ENCODE measurements at places on chromosomes 7 and 10.

GRCh38 chr7:36802459-36803135 lies 78.3 kb upstream of the AOAH start:
- no peak for DNase-seq

DNA sequence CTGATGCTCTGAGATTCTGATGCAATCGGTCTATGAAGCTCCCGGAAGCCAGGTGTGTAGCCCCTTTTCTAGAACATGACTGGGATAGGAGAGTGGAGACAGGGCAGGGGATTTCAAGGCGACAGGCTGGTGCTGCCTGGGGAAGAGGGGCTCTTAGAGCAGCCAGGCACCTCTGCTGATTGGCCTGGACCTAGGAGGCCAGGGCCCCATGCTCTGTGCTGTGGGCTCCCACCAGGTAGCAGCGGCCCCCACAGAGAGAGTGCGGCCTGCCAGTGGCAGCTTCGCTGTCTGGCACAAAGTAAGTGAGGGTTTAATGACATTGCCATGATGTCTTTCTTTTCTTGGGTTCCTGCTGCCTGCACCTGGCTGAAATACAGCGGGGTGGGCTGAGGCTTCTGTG lies 99.4 kb upstream of the PODXL start:
- no peak for DNase-seq

DNA sequence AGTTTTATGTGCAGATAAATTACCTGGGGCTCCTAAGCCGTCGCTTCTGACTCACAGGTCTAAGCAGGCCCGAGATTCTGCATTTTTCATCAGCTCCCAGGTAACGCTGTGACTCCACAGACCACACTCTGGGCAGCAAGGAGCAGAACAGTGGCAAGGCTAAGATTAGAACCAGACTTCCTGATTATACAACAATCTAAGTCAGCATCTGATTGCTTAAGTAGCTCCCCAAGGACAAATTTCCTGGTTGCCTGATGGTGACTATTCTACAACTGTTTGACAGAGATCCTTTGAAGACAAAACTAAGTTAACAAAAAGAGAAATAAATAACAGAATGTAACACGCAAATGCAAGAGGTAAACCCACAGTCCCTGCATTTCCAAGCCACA lies 69.0 kb downstream of the CREB3L2 start:
- no peak for DNase-seq

DNA sequence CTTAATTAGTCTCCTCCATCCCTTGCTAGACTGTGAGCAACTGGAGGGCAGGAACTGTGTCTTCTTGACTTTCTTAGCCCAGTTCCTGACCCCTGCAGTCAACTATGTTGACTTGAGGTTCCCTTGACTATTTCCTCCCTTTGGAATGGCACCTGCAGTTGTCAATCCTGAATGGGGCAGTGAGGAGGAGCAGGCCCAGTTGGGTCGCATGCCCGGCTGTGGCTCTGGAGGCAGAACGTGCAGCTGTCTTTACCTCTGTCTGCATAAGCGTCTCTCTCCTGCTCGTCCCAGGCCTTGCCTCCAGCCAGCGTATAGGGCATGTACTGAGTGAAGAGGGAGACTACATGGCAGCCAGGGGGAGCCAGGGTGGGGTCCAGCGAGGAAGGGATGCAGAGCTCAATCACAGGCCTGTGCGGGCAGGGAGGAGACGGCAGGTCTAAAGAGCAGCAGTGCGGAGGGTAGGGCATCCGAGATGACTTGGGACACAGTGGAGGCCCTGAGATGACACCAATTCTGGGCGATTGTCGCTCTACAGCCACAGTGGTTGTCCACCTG lies 26.8 kb downstream of the PYROXD2 start:
- no peak for DNase-seq

DNA sequence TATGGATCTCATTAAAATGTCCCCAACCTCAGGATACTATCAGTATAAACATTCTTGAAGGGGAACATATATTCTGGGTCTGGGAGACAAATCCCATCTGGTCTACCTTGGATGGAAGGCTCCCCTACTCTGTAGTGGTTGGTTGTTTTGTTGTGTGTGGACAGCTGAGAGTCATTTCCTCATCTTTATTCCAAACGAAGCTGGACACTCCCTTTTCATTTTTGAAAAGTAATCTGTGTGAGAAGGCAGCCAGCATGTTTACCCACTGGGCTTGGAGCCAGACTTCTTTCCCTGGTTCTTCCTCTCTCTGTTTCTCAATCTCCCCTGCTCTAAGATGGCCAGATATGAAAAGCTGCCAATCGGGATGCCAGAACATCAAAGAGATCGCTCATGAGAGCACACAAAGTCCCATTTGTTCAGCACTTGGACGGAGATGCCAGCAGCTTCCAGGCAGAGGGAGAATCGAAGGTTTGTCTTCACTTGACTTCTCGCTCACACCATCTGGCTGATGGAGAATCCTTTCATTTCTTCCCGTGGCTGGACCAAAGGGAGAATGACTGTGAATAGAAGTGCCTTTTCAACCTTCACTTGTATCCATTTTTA lies 108.1 kb upstream of the AGR3 start:
- DNase-seq: no peak

DNA sequence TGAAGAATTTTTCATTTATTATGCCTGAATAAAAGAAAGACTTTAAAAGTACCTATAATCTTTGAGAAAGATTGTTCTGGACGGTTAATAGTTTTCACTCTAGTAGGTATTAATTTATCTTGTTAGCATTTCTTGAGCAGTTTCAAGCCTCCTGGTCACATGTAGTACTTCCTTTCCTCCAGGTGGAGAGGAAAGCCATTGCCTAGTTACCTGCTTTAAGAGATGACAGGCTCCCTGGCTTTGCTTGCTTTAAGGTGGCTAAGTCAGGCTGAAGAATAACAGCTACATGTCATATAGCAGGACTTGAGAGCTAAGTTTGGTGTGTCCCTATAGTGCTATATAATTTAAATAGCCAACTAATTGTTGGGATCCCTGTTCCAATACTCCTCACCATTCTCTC lies 160.2 kb downstream of the CDK14 start:
- DNase-seq: no peak

Measured in T-helper 17 cell (primary cell).